ENCODE measurements at places on chromosomes 5 and 9.

DNA sequence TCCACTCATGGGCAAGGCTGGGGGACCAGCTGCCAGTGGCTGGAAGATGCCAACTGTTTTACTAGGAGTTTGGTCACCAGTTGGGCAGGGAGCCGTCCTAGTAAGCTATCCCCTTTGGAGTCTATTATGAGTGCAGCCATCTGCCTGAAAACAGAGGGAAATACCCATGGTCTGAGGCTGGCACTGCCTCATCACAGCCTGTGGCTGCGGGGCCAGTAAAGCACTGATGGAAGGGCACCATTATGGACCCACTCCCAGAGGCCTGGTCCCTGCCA lies 187.2 kb upstream of the PANK3 start:
- DNase-seq: no peak

- DNase-seq: no peak
Measured at GRCh38 chr9:134188386-134189144, 24.2 kb upstream of the RNU6ATAC start.

DNA sequence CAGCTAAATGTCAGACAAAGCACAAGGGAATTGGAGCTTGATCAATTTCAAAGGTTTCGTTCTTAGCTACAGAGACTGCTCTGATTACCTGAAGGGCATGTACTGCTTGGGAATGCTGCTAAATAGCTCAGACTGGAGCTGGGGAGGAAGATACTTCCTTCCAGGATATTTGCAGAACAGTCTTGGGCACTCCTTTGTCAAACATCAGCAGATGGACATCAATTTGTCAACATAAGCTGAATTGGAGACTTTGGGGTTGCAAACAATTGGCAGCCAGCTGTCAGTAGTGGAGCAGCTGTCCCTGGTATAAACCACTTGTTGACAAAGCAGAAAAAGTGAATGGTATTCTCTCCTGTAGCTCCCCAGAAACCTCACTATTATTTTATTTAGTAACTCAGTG lies 182.0 kb downstream of the CCDC192 start:
- no peak for DNase-seq

DNA sequence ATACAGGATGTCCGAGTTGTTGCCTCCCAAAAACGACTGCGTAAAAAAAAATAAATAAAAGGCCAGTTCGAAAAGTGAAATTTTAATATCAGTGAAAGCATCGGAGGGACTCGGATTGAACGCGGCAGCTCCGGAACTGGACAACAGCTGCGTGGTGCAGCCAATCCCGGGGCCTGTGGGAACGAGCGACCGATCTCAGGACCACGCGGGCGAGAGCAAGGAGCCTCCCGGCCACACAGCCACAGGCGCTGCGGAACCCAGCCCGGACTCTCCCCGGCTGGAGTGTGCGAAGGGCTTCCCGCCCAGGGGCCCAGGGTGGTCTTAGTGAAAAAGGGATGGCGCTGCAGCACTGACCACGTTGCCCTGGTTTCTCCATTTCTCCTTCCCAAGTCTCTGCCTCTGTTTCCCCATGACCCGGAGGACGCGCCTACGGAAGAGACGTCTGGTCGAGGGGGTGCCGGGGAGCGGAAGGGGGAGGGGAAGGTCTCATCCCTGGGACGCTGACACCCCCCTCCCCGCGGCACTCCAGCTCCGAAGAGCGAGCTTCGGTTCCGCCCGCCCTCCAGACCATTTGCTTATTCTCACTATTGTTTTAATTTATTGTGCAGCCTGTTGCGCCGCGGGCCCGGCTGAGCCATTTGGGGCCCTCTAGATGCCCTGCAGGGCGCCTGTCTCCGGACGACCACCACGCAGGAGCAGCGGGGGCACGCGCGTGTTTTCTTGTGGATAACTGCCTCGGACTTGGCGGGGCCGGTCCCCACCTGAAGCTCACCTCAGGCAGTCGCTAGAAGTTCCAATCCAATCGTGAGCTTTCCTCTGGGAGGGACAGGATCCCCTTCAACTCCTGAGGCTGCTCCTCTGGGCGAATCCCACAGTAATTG lies 303.0 kb downstream of the PARP8 start:
- DNase-seq: no peak

- DNase-seq: no peak
Measured at GRCh38 chr5:169595172-169595820, 11.7 kb downstream of the SPDL1 start.

- DNase-seq: no peak
Measured at GRCh38 chr5:149561848-149562247, 10.6 kb upstream of the CSNK1A1 start.

GRCh38 chr9:7370988-7371387 lies 428.6 kb downstream of the DMAC1 start:
- no peak for DNase-seq

DNA sequence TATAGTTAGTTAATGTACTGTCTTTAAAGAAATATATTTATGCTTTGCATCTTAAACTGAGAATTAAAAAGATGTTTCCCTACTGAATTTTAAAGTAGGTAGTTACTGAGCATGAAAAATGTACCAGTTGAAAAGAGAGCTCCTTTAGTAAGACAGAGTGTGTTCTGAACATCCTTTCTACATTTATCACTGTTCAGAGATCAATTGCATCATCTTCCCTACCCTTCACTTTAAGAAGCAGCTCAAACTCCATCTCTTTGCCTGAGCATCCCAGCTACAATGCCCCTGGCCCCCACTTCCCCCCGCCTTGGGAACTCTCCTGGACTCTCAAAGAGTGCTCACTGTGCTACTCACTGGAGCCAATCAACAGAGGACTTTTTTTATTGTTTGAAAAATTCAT lies 164.7 kb downstream of the GNAQ start:
- no peak for DNase-seq

GRCh38 chr9:71743217-71743705 lies 25.1 kb downstream of the CEMIP2 start:
- no peak for DNase-seq

DNA sequence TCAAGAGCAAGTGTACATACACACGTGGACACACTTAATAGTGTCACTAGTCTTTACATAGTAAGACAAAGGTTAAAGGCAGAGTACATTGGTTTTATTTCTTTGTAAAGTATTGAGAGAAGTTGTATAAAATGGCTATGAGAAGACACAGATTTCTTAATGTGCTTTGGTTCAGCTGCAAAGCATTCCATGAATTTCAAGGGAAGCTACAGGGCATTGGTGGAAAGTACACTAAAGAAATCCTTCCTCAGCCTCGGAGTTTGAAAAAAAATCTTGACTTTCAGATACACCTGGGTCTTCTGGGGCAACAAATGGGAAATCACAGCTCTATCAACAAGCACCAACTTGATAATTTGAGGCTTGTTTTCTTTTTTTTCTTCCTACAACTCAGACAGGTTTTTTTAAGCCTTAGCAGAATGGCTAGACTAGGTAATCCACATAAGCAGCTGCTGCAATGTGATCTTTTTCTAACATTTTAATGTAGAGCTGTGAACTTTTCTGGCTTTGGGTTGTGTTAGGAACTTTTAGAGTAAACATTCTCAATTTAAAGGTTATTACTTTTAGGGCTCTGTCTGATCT lies 140.4 kb upstream of the FST start:
- no peak for DNase-seq

DNA sequence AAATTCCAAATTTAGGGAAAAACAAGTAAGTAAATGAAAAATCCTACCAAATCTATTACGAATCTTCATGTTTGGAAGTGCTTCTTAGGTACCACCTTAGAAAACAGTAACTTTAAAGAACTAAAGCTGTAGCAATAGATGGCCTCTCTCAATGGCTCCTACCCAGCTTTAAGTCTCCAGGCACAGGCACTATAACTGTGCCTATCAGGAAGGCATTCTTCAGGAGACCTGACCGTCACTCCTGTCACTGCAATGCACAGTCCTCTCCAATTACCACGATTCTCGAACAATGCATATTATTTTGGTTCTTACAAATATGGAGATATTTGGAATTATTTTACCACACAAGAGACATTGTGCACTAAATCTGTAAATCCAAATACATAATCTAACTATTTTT lies 12.9 kb downstream of the NFIB start:
- no peak for DNase-seq

DNA sequence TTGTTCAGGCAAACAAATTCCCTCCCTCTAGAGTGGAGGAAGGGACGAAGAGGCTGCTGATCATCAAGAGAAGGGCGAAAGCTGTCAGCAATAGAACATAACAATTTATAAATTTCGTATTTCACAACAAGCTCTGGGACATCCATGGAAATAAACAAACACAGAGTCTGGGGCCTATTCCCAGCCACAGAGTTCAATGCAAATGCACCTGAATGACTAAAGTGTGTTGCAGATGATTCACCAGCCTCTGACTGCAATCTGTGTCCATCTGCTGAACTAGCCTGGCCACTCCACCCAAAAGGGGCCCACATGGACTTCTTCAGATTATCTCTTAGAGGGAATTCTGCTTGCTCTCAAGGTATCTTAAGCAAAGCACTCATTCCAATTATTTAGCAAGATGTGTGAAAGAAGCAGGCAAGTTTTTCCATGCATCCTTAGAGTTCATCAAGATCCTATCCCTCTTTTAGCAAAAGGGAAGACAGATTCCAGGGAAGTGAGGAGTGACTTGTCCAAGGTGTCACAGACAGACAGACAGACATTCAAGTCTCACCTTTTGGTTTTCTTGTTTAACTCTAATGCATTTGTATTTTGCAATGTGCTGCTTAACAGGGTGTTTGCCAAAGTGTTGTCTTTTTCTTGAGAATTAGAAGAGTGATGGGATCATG lies 307.8 kb upstream of the PAPPA start:
- DNase-seq: no peak

GRCh38 chr9:69421908-69422801 lies 97.1 kb downstream of the ENTREP1 start:
- DNase-seq: no peak

DNA sequence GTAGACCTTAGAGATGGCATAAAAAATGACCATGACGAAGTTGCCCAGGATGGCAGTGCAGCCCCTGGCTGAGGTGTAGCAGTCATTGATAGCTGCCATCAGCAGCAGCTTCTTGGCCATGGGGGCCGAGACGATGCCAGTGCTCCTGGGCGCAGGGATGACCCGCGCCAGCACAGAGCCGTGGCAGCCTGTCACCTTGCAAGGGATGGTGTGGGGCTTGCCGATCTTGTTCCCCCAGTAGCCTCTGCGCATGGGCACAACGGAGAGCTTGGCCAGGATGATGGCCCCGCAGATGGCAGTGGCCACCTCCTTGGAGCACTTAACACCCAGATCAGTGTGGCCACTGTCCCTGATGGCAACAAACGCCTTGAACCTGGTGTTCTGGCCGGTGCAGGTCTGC lies 2.1 kb upstream of the PGGT1B start:
- no peak for DNase-seq

GRCh38 chr9:26650325-26650724 lies 242.3 kb downstream of the CAAP1 start:
- no peak for DNase-seq

GRCh38 chr5:75885321-75885720 lies 168.1 kb upstream of the POC5 start:
- DNase-seq: no peak

DNA sequence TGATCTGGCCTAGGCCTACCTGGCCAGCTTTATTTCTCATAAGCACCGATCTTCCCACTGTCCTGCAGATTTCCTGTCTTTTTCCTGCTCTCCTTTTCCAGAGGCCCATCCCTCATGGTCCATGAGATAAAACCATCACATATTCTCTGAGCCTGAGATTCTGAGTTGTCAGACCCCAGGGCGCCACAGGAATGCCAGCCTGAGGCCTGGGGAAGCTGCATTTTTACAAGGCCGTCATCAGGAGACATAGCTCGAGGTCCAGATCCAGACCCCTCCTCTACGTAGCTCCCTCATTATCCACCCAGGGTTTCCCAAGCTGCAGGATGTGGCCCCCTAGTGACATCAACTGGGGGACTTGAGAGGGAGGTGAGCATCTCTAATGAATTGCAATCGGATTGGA lies 204.3 kb downstream of the ATPSCKMT start:
- DNase-seq: no peak

Data from stimulated activated CD8-positive, alpha-beta memory T cell treated with anti-CD3 and anti-CD28 coated beads, Interleukin-15, amount 100 ng/mL, for 48 hours (primary cell).